ENCODE measurements at places on chromosomes 5 and 9.

DNA sequence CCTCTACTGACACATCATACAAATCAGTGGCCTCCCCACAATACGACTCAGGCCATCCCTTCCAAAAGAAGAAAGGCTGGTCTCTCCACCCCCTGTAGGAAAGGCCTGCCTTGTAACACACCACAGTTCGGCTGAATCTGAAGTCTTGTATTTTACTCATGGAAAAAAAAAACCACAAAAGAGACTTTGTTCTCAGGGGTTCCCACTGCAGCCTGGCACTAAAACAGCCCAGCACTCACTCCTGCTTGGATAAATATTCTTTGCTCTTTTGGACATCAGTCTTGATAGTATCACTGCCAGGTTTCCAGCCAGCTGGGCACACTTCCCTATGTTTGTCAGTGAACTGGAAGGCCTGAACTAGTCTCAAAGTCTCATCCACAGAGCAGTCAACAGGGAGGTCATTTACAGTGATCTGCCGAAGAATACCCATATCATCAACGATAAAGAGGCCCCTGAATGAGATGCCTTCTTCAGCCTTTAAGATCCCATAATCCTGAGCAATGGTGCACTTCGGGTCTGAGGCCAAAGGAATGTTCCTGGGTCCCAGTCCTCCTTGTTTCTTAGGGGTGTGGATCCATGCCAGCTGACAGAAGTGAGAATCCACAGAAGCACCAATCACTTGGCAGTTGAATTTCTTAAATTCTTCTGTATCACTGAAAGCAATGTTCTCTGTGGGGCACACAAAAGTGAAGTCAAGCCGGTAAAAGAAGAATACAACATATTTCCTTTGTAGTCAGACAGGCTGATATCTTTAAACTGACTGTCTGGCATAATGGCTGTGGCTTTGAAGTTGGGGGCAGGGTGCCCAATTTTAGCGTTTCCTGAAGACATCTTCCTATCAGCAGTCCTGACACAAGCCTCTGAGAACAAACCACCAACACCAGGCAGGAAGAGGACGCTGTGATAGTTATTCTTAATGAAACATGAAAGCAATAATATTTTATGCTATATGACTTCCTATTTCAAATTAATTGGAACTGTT is 198.1 kb downstream of the LURAP1L start:
- DNase-seq: no peak

DNA sequence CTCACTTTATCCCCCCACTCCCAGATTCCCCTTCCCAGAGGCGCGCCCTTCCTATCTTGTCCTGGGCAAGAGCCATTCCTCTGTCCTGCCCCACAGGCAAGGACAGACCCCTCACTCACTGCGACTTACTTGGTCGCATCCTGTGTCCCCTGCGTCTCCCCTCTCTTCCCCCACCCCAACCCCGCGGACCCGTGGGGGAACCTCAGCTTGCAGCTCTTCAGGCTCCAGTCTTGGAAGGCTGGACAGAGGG is 542 bp downstream of the GGTA1 start:
- no peak for DNase-seq

GRCh38 chr5:41270423-41271251 is 57.3 kb upstream of the C6 start:
- DNase-seq: peak; percentile 36

DNA sequence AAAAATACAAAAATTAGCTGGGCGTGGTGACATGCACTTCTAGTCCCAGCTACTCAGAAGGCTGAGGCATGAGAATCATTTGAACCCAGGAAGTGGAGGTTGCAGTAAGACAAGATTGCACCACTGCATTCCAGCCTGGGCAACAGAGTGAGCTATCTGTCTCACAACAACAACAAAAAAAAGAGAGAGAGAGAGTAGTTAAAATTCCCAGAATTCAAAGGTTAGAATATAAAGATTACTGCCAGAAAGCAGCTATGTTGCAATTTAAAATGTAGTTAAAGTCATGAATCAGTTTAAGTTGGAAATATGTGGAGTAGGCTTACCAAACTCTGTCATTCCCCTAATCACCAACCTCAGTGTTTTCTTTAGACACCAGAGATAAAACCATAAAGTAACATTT is 58.7 kb upstream of the SUSD1 start:
- peak; percentile 69 for DNase-seq

DNA sequence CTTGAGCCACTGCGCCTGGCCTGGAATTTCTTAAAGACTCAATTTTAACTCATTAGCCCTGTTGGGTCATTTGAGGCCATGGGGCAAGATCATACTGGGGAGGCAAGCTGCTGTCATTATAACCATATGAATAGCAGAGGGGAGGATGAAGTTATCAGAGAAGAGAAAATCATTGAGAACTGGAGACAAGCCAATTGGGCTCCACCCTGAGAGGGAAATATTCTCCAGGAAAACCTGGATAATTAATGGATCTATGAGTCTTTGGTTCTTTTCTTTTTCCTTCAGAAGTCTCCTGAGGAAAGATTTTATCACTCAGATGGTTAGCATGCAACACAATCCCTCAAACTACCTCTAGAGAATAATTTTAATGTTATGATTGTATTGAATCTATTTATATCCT is 569.6 kb upstream of the TUSC1 start:
- no peak for DNase-seq

DNA sequence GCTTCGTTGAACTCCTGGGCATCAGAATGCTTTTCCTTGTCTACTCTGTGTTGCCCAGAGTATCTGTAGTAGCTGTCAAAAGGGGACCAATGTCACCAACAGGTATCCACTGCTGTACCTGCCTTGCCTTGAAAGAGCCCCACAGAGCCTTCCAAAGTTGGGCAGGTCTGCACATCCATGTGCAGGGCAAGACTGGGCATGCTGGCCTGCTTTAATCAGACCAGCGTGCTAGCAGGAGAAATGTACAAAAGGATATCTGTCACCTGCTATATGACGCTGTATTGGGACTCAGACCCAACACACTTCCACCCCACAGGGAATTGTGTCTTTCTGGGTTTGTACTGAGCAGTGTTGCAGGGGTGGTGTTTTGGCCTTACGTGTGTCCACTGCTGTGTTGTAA is 11.9 kb downstream of the DELE1 start:
- DNase-seq: no peak

DNA sequence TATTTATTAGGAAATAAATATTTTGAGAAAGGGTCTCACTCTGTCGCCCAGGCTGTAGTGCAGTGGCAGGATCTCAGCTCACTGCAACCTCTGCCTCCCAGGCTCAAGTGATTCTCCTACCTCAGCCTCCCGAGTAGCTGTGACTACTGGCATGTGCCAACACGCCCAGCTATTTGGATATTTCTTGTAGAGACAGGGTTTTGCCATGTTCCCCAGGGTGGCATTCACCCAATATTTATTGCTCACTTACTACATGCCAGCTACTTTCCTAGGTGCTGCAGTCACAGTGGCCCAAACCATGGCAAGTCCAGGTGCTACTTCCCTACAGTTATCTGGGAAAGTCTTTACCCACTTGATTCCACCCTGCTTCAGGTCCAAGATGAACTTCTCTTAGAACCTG is 8.3 kb upstream of the MED7 start:
- no peak for DNase-seq

DNA sequence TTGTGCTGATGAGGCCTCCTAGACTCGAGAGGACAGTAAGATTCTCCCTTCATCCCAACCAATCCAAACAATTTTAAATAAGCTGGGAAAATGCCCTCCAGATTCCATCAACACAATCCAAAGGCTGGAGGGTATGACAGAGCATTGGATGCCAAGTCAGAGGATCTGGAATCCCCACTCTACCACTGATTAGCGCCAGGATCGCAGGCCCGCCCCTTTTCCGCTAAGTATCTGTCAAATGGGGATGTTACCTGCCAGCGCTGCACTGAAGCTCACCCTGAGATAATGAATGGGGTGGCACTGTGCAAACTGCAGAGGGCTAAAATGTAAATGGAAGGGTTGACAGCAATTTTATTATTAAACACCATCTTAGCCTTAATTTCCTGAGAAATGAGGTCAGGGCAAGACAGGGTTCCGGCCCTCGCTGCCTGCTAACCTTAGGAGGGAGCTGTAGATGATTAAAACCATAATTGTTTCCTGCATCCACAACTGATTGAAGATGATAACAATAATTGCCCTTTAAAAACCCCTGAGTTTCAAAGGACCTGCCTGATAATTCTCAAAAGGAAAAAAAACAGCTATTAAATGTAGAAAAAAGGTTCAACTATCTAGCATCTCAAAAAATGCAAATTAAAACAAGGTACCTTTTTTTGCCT is 31.6 kb upstream of the GABBR2 start:
- DNase-seq: no peak

DNA sequence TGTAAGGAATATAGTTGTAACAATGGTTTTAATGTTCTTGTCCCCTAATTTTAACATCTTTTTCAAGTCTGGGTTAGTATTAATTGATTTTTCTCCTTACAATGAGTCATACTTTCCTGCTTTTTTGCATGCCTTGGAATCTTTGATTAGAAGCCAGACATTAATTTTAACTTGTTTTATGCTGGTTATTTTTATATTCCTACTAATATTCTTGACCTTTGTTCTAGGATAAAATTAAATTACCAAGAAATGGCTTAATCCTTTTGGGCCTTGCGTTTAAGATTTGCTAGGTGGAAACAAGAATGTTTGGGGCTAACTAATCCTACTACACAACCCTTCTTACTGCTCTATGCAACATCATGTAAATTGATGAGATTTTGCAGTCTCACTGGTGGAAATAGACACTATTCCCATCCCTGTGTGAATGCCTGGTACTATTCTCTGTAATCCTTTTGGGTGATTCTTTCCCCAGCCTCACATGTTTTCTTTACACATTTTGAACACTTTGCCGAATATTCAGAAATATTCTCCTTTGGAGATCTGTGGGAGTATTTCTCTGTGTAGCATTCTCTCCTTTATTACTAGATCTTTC is 47.2 kb downstream of the ZCCHC7 start:
- DNase-seq: peak; percentile 4

GRCh38 chr5:164672205-164672604 is 1166.8 kb downstream of the MAT2B start:
- DNase-seq: no peak

DNA sequence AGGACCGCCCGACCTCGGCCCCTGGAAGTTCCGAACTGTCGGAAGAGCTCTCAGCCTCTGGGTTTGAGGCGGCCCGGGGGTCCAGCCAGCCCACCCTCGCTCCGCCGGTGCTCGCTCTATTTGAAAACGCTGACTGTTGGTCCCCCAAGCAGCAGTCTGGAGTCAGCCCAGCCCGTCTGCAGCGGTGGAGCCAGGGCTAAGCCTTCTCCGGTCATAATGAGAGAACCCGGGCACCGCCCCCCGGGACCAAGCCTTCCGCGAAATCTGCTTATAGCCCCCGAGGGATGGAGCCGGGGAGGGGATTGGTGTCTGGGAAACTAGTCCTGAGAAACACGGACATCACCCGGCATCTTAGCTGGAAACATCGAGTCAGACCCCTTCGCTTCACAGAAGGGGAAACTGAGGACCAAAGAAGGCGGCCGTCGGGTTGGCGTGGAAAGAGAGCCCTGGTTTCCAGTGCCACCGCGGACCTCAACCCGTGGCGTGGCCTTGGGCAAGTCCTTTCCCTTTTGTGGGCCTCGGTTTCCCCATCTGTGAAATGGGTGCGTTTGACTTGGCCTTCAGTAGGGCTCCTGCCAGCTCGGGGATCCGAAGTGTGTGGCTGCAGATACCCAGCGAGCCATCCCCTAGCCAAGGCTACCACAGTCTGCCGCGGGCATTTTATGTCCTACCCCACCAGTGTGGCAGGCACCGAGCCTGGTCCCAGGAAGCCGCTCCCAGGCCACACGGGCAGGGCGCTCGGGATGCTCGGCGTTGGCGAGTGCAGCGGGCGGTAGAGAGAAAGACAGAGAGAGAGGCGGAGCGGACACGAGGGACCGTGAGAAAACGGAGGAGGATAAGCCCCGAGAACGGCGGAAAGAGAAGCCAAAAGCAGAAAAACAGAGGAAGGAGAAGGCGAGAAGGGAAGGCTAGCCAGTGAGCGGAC is 857 bp downstream of the ADAM19 start:
- DNase-seq: peak; percentile 84

- DNase-seq: no peak
These were observed 54.0 kb downstream of the ALG2 start for GRCh38 chr9:99167694-99168093.

GRCh38 chr5:165035520-165035919 is 1530.1 kb downstream of the MAT2B start:
- DNase-seq: peak; percentile 43

DNA sequence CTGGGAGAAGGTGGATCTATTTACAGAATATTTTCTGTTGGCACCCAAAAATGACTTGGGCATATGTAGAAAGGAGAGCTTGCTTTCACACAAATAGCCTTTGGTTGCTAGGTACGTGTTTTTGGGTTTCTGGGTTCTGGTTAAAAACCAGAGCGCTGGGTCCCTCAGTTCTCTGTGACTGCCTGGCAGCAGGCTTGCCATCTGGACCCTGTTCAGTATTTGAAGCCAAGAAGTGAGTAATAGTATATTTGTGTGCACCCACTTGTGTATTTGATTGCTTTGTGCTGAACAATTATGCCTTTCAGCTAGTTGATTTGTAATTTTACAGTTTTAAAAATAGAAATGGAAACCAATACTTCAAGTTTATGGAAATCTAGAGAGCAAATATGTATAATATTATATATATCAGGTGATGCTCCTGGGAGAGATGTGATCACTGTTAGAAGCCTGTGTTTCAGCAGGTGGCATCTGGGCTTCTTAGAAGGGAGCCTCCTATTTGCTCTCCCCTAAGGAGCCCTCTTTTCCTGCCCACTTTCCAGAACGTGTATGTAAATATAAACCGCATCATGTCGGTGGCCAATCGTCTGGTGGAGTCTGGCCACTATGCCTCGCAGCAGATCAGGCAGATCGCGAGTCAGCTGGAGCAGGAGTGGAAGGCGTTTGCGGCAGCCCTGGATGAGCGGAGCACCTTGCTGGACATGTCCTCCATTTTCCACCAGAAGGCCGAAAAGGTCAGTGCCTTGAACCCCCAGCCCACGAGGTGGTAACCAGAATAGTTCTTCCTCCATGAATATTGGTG is 153.6 kb downstream of the TRIO start:
- no peak for DNase-seq

DNA sequence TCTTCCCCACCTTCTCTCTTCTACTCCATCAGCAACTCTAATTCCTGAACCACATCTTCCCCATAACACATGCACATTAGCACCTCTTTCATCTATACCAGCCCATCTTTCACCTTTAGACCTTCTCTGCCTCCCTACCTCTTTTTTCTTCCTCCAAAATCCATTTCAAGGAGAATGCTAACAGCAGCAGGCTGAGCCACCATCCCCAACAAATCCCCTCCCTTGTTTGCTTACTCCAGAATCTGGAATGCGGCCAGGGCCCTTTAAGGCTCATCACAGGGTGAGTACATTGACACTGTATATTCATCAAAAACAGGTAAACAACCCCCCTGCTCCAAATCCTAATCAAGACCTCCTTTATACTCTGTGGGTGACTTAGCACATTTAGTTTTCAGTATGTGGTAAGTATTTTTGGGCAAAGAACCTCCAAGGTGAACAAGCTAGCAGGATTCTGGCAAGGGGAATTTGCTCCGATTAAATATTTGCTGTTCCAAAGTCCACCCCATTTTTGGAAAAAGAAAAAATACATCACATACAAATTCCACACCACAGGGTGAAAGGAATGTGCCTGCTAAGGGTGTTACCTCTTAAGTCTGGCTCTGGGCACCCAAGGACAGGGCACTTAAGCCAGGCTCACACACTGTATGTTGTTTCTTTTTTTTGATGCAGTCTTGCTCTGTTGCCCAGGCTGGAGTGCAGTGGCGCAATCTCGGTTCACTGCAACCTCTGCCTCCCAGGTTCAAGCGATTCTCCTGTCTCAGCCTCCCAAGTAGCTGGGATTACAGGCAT is 71.4 kb downstream of the SERINC5 start:
- DNase-seq: no peak
